Effector memory CD4-positive, alpha-beta T cell (primary cell): ENCODE measurements at places on chromosomes 2 and 18.

DNA sequence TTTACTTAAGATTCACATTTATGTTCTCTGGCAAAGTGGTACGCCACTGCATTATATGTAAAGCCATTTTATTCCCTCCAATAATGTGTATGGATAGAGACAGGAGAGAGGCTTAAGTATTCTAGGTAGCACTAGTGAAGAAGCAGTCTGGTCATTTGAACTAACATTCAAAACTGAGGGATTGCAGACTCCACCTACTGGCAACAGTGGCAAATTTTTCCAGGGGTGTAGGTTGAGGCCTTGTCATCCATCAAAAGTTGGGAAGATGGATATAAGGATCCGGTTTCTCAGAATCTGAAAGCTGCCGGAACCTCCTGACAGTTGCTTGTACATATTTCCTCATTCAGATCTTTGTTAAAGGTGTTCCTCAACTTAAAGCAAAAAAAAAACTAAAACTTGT, 465.5 kb upstream of the FSHR start:
- no peak overlapping the region for H3K27ac ChIP-seq
- DNase-seq = no peak
- H3K27me3 ChIP-seq = no peaks in the 10 kb centered on the region
- H3K4me3 ChIP-seq = no peak overlapping the region
- no peaks in the 10 kb centered on the region for H3K4me1 ChIP-seq

DNA sequence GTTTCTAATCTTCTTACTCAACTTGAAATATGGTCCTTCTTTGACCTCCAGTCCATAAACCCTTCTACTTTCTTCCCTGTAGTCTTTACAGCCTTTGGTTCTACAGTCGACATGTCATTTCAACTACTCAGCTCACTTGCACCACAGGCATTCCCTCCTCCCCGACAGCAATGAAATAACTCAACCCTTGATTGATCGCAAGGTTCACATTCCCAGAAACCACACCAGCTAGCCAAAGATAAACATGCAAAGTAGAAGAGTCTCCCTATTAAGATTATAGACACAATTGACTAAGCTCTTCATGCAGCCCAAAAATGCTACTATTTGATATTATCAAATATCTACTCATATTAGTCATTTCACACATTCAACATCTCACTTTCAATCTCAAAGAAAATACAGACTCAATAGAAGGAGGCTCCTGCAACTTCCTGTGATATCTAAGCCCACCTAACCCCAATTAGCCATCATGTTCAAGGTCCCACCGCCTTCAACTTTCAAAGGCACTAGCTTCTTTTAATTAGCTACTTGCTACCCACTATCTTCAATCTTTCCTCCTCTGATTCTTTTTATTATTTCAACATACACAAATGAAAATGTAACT, 50.8 kb downstream of the RTTN start:
- no peaks in the 10 kb centered on the region for H3K4me1 ChIP-seq
- H3K27ac ChIP-seq = no peak overlapping the region
- no peak overlapping the region for H3K4me3 ChIP-seq
- DNase-seq = no peak
- H3K36me3 ChIP-seq = peaks cover 7% of the 10 kb centered on the region

DNA sequence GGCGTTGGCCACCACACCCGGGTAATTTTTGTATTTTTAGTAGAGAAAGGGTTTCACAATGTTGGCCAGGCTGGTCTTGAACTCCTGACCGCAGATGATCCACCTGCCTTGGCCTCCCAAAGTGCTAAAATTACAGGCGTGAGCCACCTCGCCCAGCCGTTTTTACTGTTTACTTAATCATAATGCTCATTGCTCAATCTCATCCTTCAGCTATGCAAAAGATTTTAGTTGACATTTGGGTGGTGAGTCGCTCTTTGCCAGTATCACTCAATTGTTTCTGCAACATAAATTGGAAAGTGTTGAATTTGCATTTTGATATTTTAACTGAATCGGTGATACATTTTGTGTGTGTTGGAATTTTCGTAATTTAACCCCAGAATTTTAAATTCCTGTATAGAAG, 7.8 kb upstream of the ZNF532 start:
- no peaks in the 10 kb centered on the region for H3K4me1 ChIP-seq
- no peaks in the 10 kb centered on the region for H3K36me3 ChIP-seq
- no peak overlapping the region for H3K4me3 ChIP-seq
- H3K27me3 ChIP-seq = no peaks in the 10 kb centered on the region

DNA sequence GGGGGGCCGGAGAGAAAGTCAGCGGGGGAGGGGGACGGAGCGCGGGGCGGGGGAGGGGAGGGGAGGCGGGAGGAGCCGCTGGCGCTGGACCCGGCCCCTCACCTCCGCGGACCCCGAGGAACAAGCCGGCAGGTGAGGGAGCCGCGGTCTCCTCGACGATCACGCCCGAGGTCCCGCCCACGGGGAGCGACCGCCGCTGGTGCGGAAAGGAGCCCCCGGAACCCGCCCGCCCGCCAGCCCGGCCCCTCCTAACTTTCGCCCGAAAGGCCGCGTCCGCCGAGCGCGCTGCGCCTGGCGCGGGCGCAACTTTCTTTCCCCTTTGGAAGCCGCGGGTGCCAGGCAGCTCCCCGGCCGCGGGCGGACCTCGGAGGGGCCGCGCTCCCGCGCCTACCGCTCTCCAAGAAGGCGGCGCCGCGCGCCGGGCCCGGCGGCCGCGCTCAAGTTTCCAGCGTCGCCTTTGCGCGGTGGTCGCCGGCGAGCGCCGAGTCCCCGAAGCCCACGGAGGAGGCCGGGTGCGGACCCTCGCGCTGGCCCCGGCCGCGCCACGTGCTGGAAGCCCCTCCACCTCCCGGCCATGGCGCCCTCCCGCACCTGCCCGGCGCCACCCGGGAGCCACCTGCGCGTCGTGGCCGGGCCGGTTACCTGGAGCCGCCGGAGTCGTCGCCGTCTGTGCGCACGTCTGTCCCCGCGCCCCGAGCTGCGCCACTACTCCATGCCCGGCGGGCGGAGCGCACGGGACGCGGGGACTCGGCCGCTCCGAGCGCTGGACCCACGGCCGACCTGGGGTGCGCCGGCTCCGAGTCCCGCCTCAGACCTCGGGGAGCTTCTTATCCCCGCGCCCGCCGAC, at the start of gene ALKAL2:
Gene ALKAL2, minus strand, starts transcription at position 181 of the 847 bp plus-strand sequence. CDS start 256 bp downstream, outside the sequence.
- no peaks in the 10 kb centered on the region for H3K36me3 ChIP-seq
- no peak for DNase-seq
- H3K4me1 ChIP-seq = peaks cover 18% of the 10 kb centered on the region
- peak within 1 kb of the TSS; percentile 34 for H3K4me3 ChIP-seq
- no peak within 1 kb of the TSS for H3K27ac ChIP-seq

DNA sequence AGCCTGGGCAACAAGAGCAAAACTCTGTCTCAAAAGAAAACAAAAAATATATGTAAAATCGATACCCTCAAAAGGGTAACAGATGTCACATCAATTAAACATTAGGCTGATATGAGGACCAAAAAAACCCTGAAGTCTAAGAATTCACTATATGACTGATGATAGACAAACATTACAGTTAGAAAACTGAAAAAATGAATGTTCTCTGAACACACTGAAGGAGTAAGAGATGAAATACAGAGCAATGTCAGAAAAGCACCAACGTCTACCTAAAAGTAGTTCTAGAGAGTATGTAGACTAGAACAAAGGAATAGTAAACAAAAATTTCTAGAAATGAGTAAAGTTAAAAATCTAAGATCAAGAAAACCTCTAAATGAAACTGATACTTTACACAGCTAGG, 81.9 kb downstream of the SLC66A3 start:
- no peak overlapping the region for H3K4me3 ChIP-seq
- H3K27me3 ChIP-seq = no peaks in the 10 kb centered on the region
- no peak for DNase-seq
- no peaks in the 10 kb centered on the region for H3K4me1 ChIP-seq
- no peak overlapping the region for H3K27ac ChIP-seq

DNA sequence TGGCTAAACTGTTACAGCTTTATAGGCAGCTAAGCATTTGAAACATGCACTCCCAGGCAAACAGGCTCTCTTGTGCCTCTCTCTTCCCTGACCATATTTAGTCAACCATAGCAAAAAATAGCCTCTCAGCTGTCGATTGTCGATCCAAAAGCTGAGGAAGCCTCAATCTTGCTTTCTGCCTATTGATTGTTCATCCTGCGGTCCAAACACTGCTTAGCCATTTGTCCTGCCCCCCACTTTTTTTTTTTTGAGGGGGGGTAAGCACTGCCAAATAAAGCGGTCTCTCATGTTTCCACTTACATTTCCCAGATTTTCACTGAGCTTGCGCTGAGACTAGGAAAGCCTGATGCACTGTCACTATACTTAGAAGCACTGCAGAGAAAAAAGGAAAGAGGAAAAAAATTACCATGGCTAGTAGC, 90.8 kb downstream of the MIB1 start:
- no peak overlapping the region for H3K27ac ChIP-seq
- H3K36me3 ChIP-seq = no peaks in the 10 kb centered on the region
